GM19239 (cell line): ENCODE measurements at places on chromosomes 3 and 15.

- DNase-seq, result no peak
Measured at GRCh38 chr3:71599416-71599815, 15.9 kb upstream of the FOXP1 start.

GRCh38 chr3:108512671-108513070 lies 2.3 kb upstream of the MYH15 start:
- no peak for DNase-seq

DNA sequence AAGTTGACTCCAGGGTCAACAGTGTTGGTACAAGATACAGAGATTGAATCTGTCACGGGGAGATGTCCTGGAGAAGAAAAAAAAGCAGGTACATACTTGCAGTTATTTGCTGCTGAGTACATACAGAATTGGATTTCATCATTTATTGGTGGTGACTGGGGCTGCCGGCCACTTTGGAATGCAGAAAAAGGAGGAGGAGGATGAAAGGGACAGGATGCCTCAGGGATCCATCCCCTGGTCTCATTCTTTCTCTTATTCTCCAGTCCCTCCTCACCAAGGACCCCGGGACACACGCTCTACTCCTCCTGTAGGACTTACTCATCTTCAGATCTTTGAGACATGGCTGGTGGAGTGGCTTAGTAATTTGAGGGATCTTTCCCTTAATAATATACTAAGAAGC lies 30.0 kb upstream of the MEIS2 start:
- DNase-seq, result no peak

DNA sequence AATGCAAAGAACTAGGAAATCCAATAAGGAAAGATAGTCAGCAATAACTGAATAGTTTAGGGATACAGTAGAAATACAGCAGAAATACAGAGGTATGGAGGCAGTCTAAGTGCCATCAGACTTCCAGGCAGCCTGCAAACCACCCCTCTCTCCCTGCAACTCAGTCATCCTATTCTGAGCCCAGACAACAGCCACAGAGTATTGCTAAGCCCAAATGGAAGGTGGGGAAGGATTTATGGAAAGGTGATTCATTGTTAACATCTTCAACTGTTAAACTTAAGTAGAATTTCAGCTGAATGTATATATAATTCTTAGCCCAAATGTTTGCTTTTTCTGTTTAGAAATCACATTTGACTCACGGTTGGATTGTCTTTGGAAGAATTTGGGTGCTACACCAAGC lies 300.4 kb downstream of the RBMS3 start:
- DNase-seq, result no peak

- no peak for DNase-seq
Measured at GRCh38 chr3:77530870-77531269, 491.0 kb downstream of the ROBO2 start.

GRCh38 chr15:53851110-53851848 lies 91.8 kb upstream of the WDR72 start:
- DNase-seq, result no peak
